ENCODE measurements at places on chromosomes 2 and 18.

- no peak for DNase-seq
Observed at GRCh38 chr2:176272870-176273459, 3.7 kb downstream of the MTX2 start.

GRCh38 chr2:170396799-170397459 is 219.0 kb downstream of the MYO3B start:
- DNase-seq: no peak

DNA sequence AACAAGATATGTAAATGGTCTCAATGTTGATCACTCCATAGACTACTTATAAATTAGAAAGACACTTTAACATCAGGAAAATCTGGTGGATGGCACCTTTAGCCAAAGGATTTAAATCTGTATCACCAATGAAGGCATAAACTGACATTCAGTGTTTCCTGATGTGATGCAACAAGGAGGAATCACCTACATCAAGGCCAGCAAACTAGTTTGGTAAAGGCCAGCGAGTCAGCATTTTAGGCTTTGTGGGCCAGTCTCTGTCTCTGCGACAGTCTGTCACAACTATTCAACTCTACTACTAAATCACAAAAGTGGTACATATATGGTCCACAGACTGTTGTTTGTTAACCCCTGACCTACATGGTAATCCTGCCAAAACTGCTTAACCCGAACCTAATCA is 33.3 kb downstream of the C2orf76 start:
- DNase-seq: no peak

DNA sequence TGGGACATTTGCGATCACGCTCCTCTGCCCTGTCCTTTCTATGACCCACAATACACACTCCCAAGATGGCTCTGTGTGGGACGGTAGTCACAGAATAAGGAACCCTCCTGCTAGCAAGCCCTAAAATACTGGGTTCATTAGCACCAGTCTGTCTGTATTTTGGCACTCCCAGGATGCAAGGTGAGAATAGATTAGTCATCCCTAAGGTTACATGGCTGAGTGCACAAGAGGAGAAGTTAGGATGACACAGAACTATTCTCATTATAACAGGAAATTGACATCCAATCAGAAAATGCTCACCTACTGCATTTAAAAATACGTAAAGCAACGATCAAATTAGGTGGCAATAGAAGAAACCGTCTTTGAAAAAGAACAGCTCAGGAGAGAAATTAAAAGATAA is 590.2 kb downstream of the EPHA4 start:
- no peak for DNase-seq

DNA sequence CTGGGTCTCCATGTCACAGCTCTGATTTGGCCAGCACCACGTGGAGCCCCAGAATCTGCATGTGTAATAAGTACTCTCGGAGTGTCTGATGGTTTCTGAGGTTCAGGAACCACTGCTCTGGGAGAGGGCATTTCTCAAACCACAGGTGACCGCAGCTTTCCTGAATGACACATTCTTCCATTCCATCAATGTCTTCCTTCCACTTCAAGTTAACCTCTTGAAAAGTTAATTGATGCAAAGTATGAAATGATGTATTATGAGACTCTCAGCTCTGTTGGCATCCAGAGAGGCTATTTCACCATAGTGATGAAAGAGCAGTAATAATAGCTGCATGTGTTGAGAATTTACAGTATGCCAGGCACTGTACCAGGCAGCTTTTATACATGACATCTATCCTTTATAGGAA is 61.3 kb upstream of the CRIM1 start:
- DNase-seq: no peak

GRCh38 chr2:187466129-187466792 is 18.2 kb upstream of the CALCRL start:
- DNase-seq: no peak

GRCh38 chr2:232532419-232532818 is 6.5 kb downstream of the CHRND start:
- DNase-seq: no peak

Data from activated CD4-positive, CD25-positive, alpha-beta regulatory T cell treated with anti-CD3 and anti-CD28 coated beads, Interleukin-2, amount 50 U/mL, for 16 hours (primary cell).